AG04449 (cell line): ENCODE measurements at places on chromosomes 6 and 20.

DNA sequence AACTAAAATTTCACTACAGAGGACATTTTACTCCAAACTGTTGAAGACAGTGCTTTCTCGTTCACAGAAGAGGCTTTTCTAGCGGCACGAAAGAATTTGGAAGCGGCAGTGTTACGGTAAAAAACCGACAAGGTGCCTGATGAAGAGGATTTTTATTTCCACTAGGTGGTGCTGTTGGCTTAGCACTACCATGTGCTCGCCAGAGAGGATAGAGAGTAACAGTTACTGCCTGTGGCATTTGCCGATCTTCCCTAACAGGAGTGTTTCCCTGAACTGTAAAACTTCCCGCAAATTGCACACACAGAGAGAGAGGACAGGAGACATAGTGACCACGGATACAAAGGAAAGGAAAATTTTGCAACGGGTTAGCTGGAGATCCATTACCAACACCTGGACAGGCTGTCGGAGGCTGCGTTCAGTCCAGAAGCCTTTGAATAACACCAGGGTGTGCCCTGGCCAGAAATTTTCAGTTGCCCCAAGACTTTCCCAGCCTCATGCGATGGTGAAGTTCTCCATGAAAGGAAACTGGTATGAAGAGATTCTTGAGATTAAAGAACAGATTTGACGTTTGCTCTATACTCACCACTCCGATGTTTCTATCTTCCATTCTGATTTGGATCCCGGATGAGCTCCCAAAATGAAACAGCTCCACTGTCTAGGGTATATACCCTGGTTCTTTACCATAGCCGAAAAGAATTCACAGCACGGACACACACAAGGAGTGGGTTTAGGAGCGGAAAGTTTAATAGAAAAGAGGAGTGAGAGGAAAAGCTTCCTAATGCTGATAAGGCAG is 48.1 kb downstream of the HLA-DPB1 start:
- no peak for DNase-seq

GRCh38 chr20:25254571-25254970 is 6.7 kb downstream of the PYGB start:
- DNase-seq = no peak

DNA sequence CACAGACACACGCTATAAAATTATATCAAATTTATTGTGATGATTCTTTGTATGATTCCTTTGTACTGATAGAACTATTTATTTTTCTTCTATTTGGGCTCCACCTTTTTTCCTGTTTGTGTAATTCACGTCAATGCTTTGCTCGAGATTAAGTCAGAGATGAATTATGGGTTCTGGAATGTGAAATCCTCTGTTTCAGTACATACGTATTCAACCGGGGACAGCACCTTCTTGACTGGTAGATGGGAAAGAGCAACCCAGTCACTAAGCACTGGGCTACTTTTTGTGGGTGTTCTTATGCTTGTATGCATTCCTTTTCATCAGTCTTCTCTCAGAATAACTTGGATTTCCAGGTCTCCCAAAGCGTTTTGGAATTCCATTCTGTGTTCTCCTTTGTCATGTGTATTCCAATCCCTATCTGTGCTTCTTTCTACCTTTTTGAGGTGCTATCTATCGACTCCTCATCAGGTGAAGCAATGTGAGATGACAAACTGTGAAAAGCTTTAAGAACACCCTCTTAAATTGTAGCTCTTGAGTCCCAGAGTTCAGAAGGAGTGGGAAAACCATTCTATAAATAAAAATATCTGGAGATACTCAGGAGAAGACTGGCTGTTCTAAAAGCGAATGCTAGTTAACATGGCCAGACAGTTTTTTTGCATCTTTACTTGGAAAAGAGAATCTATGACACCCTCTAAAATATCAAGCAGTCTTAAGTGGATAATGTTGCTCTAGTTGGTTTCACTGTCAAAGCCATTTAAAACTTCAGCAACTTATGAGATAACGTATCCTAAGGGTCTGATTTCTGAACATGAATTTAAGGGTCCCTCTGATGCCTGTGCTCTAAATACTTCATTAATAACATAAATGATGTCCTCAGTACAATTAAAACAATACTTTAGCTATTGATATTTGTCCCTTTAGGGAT is 197.7 kb upstream of the PREP start:
- no peak for DNase-seq

DNA sequence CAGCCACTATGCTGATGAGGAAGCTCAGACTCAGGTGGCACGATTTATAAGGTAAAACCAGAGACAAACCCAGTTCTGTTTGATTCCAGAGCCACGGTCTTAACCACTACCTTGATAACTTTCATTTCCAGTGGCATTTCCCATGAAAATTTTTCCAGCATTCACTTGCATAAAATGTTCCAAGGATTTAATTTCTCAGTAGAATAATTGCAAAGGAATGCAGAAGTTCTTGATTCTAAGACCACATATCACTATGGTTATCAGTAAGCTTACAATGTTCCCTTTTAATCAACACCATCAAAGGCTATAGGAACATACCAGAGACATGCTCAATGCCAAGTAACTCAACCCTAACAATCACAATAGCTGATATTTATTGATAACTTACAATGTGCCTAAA is 306.0 kb upstream of the HS3ST5 start:
- no peak for DNase-seq

- no peak for DNase-seq
Measured at GRCh38 chr6:127298475-127298874, 31.8 kb downstream of the RNF146 start.

GRCh38 chr20:37775200-37775599 is 81.4 kb downstream of the CTNNBL1 start:
- DNase-seq = no peak

- no peak for DNase-seq
Measured at GRCh38 chr20:46121184-46121930, 3.2 kb downstream of the CD40 start.

- peak; percentile 17 for DNase-seq
Measured at GRCh38 chr20:17806739-17807441, 107.1 kb downstream of the BANF2 start.

DNA sequence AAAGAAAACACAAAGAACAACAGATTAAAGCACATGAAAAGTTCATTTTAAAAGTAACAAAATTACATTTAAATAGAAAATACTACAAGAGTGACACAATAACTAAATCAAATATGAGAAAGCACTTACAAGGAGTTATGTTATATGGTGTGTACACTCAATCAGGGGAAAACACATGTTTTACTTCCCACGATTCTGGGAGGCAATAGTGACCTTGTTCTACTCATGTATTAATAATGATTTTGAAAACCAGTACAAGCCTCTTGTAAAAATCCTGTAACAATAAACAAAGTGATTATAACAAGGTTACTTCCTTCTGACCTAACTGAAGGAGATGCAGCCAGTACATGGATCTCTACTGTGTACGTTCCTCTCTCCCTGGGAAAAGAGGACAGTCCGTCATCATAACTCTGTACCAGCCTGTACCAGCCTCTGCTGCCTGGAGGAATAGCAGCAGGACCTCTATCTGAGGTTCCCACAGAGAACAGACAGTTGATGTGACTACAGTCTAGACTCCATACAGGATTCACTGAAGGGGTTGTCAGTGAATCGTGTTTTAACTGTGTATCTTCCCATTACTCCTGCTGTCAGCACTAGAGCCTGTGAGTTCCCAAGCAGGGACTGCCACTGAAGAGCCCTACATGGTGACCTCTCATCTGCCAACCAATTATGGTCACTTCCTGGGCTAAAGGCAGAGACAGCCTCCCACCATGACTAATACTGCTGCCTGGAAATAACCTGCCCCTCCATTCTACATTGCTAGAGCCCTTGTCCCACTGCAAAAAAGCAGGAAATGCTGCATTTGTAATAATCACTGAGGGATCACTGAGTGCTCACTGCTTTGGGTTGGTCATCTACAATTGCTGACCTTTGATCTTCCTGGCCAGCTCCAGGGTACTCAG is 149.7 kb downstream of the KIF16B start:
- no peak for DNase-seq

DNA sequence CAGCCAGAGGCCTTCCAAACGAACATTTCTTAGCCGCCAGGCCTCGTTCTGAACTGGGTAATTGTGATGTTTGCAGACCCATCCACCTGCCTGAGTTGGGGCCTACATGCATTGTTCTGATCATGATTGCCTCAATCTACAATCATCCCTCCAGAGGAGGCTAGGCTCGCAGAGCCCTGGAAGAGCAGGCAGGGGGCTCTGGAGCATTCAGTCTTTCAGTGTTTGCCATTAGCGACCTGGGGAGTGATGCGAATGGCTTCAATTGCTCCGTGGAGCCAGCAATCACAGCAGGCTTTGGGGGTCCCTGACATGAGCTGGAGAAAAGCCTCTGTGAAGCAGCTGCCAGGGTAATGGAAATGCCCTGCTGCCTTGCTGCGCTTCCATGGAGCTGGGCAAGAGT is 22.0 kb downstream of the SNAP25 start:
- DNase-seq = no peak

GRCh38 chr6:166638573-166638964 is 11.5 kb upstream of the RPS6KA2 start:
- no peak for DNase-seq

DNA sequence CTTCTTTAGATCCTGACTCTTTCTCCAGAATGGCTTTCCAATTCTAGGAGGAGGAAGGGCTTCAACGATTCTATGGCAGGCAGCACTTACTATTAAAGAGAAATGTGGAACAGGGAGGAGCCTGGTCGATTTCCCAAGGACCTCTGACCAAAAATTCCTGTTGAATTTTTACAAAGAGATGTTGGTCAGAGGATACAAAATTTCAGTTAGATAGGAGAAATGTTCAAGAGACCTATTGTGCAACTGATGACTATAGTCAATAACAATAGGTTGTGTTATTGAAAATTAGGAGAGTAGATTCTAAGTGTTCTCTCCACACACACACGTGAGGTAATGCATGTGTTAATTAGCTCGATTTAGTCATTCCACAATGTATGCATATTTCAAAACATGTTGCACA is 130.1 kb upstream of the TNFAIP3 start:
- no peak for DNase-seq

DNA sequence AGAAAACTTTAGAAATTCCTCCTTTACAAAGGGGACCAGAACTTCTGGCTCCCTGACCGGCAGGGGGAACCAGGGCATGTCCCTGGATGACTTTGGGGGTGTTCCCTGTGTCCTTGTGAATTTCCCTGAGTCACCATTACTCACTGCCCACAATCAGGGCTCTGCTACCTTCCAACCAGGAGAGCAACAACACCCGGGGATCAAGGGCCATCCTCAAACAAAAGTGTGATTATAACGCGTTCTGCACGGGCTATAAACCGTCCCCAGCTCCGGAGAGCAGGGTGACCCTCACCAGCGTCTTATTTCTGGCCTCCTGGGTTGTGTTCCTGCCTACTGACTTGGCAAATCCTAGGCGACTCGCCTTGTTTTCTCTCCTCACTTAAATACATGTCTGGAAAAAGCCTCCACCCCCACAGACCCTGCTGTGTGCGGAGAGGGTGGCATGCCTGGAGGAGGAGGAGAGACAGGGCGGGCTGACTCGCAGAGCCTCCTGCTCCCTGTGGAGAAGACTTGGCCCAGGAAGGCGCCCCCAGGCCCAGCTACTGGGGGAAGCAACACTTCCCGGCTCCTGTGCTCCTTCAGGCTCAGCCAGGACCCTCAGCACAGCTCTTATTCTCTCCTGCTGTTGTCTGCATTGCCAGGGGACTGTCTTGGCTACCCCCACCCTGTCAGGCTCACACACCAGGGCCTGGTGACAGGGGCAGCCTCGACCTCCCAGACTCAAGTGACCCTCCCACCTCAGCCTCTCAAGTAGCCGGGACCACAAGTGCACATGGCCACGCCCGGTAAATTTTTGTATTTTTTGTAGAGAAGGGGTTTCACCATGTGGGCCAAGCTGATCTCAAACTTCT is 54.1 kb downstream of the FGD2 start:
- peak; percentile 80 for DNase-seq

DNA sequence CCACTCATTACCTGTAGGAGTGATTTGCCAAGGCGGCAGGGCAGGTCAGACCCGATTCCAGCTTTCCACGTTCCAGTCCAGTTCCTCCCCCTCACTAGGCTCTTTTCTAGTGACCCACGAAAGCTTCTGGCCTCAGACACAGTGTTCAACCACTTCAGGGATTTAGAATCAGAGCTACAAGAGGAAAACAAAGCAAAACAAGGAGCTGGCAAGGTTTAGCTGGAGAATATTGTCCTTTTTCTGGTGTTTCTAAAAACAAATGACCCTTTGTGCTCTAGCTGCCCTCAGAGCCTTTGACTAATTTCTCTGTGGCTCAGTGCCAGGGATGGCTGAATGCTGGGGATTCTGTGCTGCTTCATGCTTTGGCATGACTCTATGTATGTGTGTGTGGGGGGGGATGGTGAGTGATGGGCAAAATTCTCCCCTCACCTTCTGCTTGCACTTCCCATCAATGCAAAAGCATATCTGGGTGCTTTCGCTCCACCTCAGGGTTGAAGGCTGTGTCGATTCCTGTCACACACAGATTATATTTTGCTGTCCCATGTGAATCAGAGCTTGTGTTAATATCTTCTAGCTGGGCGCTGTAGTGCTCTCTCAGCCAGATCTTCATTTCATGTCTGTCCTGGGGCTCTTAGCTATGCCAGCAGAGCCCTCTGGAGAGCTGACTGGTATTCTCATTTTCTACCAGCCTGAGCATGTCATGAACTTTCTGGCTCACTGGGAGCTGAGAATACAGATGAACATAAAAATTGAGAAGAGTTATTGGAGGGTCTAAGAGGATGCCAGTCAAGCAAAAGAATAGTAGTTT is 19.3 kb upstream of the NEDD9 start:
- DNase-seq = no peak

DNA sequence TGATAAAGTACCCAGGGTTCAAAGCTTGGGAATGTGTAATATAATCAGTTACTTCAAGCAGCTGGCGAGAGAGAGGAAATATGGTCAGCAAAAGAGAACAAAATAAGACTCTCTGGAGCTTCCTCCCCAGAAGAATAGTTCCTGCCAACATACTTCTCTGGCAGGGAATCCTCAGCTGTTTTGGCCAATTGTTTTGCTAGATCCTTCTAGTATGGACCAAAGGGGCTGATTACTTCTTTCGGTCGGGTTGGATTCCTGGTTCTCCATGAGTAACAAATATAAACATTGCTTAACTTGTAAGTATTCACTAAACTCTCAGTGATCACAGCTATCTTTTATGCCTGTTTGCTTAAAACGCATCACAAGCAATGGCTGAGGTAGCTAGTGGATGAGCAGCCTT is 31.4 kb upstream of the FBXO9 start:
- DNase-seq = peak; percentile 55

- DNase-seq = no peak
Measured at GRCh38 chr6:139028215-139028657, 309 bp upstream of the ABRACL start.

DNA sequence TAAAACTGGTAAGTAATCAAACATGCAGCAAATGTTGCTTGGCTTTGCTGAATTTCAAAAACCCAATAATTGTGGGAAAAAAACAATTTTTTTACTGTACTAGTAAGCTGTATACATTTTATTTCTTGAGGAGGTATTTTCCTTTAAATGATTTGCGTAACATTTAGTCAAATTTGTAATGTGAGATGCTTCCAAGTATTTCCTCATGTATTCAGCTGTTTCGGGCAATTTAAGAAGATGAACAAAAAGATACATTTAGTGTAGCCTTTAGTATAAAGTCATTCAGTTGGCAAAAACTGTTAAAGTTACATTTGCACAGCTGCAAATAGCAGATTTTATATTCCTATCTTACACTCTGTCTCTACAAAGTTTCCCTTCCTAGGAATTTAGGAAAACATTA is 186.1 kb upstream of the SCGN start:
- DNase-seq = no peak
